ENCODE measurements at places on chromosomes 7 and 10.

- DNase-seq, result no peak
Observed at GRCh38 chr10:61844116-61844822, 57.2 kb upstream of the ARID5B start.

- DNase-seq, result no peak
Observed at GRCh38 chr10:93722550-93722949, 20.2 kb upstream of the FRA10AC1 start.

GRCh38 chr10:60253484-60253883 lies 136.2 kb downstream of the ANK3 start:
- no peak for DNase-seq

- DNase-seq, result no peak
Observed at GRCh38 chr10:60099998-60100747, 193.8 kb upstream of the CCDC6 start.

- DNase-seq, result no peak
Observed at GRCh38 chr10:107790271-107790670, 625.8 kb upstream of the SORCS1 start.

DNA sequence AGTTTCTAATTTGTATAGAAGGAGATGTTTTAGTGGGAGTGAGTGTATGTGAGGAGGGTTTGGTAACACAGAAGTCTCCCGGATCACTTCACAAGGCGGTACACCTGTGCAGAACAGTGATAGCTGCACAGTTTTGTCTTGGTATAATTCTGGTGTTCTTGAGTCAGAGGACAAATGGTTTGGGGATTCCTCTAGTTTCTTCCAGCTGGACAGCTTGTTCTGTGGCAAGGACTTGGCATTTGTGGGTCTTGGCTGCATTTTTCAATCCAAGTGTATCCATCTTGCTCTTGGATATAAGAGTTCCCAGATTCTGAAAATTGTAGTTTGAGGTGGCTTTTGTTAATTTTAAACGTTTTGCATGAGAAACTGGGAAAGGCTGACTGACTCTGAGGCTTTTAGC lies 135.7 kb downstream of the AHR start:
- no peak for DNase-seq

DNA sequence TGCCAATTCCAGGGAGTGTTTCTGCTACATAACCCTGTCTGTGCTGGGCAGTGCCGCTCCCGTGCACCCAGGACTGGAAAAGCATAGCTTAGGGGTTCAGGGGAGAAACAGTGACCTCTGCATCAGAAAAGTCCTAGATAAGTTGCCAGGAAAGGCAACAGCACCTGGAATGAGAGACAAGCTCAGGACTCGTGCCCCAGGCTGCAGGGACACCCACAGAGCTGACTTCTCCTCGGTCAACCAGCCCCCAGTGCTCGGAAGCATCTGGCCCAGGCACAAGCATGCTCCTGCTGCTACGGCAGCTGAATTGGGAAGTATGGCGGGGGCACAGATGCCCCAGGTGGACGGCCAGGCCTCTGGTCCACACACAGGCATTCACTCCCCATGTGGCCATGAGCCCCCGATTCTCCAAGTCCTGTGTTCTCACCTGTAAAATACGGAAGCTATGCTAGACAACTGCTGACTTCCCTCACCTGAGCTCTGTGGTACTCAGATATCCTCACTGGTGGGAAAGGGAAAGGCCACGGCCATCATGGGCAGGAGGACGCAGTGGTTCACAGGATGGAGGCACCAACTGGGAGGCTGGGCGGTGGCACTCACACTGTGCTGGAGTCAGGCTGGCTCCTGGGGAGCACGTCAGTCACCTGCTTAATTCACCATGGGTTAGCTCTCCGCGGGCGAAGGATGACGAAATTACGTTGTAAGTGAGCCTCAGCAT lies 220.5 kb downstream of the PTPRN2 start:
- no peak for DNase-seq

GRCh38 chr7:33195264-33195663 lies 65.9 kb downstream of the BBS9 start:
- DNase-seq, result no peak

Data from WTC11 (cell line).